ENCODE measurements at places on chromosomes 16 and 17. TPM values are rescaled to one million over a fixed set of nuclear protein-coding genes. Genes with fewer than 3 reads are reported as not detected.

Gene MYH8
- total RNA-seq, result not detected

- DNase-seq, result no peak
Observed at GRCh38 chr17:17351901-17352781, 49.0 kb downstream of the NT5M start.

Gene GLIS2
- total RNA-seq, result 21.5 TPM

DNA sequence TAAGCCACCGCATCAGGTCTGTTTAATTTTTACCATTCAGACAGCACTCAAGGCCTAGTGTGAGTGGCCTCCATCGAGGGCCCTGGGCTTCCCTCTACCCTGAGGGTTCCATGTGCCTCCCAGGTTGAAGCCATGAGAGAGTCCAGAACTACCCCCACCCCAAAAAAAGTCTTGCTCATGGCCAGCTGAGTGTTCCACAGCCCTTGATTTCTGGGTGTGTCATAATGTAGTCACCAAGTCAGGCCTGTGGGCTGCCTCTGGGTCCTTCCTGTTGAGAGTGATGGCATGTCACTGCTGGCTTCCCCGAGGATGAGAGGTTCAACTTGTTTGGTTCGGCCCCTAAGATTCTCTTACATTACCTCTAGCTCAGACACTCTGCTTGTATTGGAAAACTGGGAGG lies 100.6 kb downstream of the PITPNC1 start:
- no peak for DNase-seq

Gene YPEL2
- total RNA-seq, result 22.9 TPM

Gene DCTPP1
- 19.1 TPM for total RNA-seq

GRCh38 chr17:33015716-33016346 lies 24.2 kb downstream of the SPACA3 start:
- DNase-seq, result no peak

DNA sequence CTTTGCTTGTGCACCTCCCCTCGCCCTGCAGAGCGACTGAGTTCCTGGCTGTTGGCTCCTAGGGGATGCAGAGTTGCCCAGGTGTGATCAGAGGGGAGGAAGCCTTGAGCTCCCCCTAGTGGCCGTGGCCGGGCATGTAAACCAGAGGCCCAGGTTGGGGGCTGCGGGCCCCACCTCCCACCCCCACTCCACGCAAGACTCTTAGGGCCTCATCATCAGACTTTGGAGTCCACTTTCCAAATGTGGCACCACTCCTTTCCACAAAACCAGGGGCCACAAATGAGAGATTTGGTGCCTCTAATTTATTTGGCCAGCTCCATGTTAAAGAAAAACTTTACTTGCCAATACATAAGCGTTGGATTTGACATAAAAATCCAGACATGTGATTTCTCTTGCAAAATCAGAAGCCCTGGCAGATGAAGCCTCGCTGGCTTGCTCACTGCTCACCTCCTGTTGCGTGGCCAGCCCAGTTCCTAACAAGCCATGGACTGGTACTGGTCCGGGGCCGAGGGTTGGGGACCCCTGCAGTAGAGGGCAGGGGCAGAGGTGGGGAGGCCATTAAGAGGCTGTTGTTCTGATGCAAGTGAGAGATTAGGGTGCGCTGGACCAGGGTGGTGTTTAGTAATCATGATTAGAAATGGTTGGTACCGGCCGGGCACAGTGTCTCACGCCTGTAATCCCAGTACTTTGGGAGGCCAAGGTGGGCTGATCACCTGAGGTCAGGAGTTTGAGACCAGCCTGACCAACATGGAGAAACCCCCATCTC lies 28.7 kb upstream of the GAS7 start:
- DNase-seq, result peak; percentile 67

DNA sequence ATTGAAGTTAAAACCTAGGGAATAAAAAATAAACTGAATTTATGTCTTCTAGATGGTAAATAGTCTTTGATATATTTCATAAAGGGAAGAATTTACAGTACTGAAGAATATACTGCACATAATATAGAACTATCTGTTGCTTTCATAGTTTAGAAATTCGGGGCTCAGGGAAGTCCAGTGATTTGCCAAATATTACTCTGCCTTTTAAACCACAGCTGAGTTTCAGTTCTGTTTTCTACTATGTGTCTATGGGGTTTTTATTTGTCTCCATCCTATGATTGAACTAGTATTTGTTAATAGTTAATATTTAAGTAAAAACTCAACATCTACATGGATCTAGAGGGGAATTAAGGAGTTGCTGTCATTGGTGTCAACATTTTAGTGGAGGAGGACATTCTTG lies 715.0 kb upstream of the CDH8 start:
- DNase-seq, result no peak

DNA sequence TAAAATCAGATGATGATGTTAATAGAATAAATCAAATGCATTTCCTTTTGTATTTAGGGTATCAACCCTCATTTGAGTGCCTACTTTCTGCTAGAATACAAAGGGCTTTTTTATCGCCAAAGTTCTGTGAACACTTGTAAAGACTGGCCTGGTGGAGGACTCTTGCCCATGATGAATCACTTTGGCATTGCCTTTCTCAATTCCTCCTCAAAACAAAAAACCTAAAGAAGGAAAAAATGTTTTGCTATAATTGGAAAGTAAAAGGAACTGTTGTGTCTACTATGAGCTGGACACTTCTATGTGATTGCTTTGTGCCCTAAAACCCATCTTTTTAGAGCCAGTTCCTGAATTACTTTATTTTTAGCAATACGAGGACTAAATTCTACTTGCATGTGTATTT lies 13.0 kb upstream of the DHRS11 start:
- DNase-seq, result no peak

DNA sequence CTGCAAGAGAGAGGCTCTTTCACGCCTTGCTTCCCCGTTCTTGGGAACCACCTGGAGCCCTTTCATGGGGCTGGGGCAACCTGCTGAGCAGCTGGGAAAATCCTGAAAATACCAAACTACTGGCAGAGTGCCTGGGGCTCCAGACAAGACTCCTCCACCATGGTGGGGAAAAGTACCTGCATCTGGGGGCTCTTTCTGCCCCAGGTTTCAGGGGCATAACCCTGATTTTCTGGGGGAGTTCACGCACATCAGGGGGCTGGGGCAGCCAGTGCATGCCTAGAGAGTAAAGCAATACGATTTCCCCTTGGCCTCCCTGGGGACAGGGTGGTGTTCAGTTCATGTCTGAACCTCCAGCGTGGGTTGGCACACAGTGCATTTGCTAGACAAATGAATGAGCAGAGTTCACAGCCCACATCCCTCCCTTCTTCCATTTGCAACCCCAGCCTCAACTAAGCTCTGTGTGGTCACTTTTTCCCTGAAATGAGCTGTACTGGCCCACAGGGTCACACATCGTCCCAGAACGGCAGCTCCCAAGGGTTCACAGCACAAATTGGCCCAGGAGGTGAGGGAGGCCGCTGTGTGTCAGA lies 5.2 kb upstream of the CDC42EP4 start:
- no peak for DNase-seq

DNA sequence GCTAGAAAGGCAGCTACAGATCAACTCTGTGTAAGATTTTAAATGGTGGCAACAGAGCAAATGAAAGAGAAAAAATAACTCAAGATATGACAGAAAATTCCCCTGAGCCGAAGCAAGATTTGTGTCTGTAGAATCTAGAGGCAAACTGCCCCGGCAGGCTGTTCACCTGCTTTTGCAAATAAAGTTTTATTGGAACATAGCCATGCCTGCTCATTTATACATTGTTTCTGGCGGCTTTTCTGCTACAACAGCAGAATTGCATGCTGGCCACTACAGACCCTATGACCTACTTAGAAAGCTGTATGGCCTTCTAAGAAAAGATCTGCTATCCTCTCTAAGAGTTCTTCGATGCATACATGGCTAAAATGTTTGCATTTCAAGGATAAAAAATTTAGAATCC lies 119.5 kb downstream of the SALL1 start:
- no peak for DNase-seq

Gene SULT1A2
- 10.3 TPM for total RNA-seq

DNA sequence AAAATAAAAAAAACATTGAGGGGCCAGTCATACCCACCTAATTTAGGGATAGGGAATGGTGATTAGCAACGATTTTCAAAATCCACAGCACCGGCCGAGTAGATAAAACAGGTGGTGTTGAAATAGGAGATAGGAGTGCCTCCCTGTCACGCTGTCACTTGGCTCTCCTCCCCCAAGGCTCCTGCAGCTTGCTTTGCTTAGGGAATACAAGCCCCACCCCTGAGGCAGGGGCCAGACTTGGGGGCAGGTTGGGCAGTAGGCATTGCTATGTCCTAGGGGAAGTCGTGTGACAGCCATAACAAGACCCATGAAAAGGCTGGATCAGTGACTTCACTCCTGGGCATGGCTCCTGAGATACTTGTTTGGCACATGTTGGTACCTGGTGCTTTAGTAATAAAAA lies 25.8 kb downstream of the POLR2A start:
- no peak for DNase-seq

DNA sequence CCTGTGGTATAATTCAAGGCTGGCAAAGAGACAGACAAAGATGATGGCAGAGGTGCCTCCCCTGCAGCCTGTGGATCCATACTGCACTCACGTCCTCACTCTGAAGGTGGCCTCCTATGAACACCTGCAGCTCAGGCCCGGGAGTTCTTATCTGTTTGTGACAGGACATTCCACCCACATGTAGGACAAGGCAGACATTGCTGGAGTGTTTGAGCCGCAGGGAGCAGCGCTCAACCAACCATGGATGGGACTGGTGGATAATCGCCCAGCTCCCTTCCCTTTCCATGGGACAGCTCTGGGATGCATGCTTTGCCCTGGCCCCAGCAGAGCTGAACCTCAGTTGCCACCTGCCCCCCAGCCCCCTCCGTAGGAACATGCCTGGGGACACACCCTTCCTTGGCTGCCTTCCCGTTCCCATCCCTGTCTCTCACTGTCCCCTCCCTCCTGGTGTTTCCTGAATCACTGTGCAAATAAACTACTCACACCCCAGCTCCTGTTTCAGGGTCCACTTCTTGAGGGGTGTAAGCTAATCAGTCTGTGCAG lies 22.2 kb downstream of the ITPRIPL2 start:
- peak; percentile 55 for DNase-seq

- no peak for DNase-seq
Observed at GRCh38 chr17:74772053-74772452, 4.1 kb downstream of the NAT9 start.

Gene ARMC7
- 16.7 TPM for total RNA-seq

Gene CLDN9
- total RNA-seq, result 1.0 TPM

- DNase-seq, result no peak
Observed at GRCh38 chr16:77037696-77038347, 153.2 kb upstream of the MON1B start.
